Activated naive CD4-positive, alpha-beta T cell treated with anti-CD3 and anti-CD28 coated beads, Interleukin-2, amount 10 ng/mL, durations not matched to agents 7 days and 5 days (primary cell): ENCODE measurements at places on chromosomes 7 and 10.

DNA sequence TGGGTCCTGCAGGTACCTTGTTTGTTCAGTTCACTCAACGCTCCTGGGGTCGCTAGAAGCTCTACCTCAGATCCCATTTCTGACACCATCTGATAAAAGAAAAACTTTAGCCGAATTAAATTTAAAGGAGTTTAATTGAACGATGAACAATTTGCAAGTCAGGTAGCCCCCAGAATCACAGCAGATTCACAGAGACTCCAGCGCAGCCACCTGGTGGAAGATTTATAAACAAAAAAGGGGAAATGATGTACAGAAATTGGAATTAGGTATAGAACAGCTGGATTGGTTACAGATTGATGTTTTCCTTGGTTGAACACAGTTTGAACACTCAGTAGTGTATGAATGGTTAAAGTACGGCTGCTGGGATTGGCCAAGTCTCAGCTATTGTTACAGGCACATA, 23.1 kb downstream of the FBXL13 start:
- no peak for DNase-seq

GRCh38 chr10:68870545-68871104, 30.5 kb upstream of the DDX50 start:
- no peak for DNase-seq

- no peak for DNase-seq
These were observed 64.4 kb upstream of the ITGA8 start for GRCh38 chr10:15783941-15784636.

GRCh38 chr7:28942168-28942567, 16.0 kb downstream of the TRIL start:
- no peak for DNase-seq

- no peak for DNase-seq
These were observed 10.0 kb upstream of the FGL2 start for GRCh38 chr7:77209479-77210139.

DNA sequence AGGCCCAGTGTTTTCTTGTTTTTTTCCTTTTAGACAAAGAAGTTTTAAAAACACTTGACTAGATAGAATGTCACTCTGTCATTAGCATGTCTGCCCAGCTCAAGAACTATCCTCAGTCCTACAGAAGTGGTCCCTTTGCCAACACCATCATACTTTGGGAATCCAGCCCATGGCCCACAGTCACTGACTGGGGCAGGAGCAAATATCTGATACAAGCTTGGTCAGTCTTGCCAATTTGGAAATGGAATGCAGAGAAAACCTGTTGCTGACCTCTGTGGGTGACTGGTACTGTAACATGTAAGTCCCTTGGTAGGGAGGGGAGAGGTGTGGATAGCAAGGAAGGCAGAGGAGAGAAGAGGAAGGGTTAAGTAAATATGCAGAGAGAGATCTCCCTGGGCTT, 47.8 kb downstream of the IPMK start:
- DNase-seq, result no peak

DNA sequence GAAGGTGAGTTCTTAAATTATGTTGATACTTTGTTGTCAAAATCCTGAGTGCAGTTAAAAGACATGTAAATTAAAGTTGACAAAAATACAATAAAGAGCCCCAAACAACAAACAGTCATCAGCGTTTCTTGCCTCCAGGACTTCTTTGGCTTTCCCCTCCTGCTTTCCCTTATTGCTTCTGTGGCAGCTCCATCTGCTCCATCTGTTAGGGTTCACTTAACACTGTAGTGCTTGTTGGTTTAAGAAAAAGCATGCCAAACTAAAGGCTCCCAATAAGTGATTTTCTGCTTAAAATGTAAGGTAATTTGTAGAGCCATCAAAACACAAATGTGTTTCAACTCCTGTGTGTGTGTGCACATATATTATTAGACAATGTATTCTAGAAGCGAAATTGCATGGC, 254.3 kb upstream of the GNAI1 start:
- no peak for DNase-seq
